CD4-positive, alpha-beta memory T cell (primary cell): ENCODE measurements at places on chromosomes 5 and 9. TPM values are rescaled to one million over a fixed set of nuclear protein-coding genes. Genes with fewer than 3 reads are reported as not detected.
A peak's percentile ranks its signal among the peaks of the same experiment; 100 is the strongest.

DNA sequence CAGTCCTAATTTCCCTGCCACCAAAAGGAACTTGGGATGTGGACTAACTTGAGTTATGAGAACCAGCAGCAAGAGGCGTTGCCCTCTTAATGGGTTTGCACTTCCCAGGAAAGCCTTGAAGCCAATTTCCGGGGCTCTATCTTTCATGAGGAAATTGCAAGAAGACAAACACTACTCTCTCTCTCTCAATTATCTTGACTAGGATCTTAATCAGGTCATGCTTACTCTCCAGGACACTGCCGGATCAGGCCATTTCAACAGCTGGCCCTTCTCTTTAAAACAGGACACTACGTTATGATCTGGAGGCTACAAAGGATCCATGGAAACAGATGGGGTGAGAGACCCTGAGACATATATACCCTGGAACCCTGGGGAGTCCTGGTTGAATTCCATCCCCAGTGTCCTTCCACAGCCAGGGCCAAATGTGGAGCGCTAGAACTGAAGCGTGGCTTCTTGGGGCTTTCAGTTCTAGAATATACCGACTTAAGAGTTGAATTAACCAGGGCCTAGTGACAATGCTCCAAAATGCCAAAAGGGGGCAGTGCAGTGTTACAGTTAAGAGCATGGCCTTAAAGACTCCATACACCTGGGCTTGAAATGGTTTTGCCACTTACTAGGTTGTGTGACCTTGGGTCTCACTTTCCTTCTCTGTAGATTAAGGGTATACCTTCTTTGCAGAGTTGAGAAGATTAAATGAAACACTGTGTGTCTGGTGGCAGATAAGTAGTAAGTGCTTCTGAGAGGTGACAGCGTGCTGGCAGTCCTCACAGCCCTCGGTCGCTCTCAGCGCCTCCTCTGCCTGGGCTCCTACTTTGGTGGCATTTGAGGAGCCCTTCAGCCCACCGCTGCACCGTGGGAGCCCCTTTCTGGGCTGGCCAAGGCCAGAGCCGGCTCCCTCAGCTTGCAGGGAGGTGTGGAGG is 21.1 kb downstream of the FAM219A start:
- DNase-seq = peak; percentile 67

Gene ACTBL2
- polyA plus RNA-seq = not detected

Gene ADRB2
- polyA plus RNA-seq = 5.2 TPM

- no peak for DNase-seq
These were observed 53.2 kb upstream of the FSTL4 start for GRCh38 chr5:133665571-133665970.

DNA sequence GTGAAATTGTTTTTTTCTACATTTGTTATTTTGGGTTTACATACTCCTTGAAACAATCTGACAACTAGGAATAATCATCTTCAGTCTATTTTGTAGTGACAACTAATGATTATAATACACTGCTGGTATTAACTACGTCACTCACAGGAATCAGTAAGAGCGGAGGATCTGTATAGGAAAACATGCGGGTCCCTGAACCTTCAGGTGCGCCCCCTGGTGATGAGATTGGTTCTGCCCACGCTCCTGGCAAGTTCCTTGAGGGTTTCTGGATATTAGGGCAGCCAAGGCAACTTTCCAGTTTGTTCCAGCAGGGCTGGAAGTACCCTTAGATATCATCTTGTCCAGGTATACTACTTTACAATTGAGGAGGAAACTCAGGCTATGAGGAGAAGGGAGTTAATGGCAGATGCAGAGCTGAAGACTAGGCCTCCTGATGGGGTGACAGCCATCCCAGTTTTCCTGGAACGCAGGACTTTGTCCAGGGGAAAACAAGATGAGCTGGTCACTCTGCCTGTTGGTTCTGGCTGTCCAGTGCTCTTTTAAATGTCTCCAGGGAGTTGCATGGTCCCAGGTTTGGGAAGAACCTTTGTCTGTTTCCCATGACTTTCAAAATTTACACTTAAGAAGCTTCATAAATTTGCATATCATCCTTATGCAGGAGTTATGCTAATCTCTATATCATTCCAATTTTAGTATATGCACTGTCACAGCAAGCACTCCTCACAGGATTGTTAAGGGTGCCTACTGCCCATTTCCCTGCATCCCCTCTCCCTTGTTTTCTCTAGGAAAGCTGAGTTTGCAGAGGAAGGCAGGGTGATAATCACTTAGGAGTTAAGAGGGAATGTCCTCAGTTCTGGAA is 14.9 kb upstream of the WNT8A start:
- peak; percentile 52 for DNase-seq

GRCh38 chr5:157464519-157465171 is 4.6 kb downstream of the NIPAL4 start:
- no peak for DNase-seq

Gene RBM18
- polyA plus RNA-seq = 23.8 TPM
